Anterior cingulate cortex (tissue), 58 donors: ENCODE measurements at places on chromosomes 2 and 18.

DNA sequence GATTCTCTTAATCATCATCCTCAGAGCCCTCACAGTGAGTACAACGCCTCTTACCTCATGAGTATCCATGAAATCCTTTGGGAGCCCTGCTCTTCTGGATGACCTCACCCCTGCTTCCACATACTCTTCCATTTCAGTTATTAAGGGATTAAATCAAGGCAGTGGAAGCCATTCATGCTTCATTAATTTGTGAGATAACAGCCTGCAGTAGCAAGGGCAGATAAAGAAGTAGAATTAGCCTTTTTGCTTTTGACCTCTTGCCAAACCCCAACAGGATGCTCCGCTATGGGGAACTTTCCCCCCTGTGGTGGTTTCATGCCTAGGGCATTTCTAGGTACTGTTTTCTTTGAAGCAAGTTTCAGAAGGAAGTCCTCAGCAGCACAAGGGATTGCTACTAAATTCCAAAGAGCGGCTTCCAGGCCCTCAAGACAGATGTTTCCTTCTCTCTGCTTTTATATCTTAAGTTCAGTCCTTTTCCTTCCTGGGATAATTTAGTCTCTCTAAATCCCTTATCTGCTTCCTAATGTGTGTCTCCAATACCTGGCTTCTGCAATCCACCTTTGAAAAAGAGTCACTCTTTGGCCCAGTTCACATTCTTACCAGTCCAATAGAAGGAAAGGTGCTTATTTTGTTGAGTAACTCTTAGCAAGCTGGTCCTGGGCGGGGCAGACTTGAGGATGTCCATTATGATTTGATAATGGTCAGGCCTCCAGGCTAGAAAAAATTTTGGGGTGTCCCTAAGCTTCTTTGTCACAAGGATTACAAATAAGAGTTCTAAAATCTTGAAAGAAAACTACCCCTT, 76.9 kb downstream of the MYO1B start:
- DNase-seq: no peak

GRCh38 chr2:67772216-67773170, 290.3 kb downstream of the C1D start:
- DNase-seq: no peak

DNA sequence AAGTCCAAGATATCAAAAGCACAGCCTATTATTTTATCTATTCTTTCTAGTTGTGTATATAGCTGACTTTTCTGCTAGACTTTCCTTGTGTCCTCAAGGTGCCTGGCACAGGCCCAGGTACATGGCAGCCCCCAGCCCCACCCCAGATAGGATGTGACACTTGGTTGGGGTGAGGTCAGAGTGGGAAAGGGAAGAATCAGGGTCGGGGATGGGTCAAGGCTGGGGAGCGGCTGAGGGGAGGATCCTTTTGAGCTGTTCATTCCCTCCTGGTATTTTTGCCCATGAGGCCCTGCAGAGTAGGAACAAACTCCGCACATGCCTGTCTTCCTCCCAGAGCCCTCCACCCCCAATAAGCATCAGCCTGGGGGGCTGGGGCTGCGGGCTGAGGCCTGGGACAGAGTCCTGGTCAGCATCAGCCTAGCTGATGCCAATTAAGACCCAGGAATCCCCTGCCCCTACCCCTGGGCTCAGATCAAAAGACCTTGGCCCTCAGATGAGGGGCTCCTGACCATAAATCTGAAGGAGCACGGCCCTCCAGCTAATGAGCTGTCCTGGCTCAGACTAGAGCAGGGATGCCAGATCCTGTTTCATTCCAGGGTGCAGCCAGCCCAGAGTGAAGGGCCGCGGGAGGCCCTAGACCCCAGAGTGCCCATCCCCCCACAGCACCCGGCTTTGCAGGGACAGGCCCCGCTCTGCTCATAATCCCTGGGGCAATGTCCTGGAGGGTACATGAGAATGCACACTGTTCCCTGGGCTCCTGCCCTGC, 85.3 kb downstream of the SDC1 start:
- DNase-seq: no peak

DNA sequence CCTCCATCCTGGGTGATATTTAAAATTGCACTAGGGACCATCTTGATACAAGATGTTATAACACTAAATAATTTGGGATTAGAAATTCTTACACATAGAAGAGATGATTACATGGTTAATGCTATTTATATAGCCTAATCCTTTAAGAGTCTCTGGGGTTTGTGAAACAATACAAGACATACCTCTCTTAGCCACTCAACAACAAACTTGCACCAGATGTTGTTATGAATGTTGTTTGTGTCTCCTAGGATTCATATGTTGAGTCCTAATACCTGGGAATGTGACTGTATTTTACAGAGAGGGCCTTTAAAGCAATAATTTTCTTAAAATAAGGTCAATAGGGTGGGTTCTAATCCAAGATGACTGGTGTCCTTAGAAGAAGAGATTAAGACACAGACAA, 678.3 kb downstream of the NYAP2 start:
- DNase-seq: no peak

DNA sequence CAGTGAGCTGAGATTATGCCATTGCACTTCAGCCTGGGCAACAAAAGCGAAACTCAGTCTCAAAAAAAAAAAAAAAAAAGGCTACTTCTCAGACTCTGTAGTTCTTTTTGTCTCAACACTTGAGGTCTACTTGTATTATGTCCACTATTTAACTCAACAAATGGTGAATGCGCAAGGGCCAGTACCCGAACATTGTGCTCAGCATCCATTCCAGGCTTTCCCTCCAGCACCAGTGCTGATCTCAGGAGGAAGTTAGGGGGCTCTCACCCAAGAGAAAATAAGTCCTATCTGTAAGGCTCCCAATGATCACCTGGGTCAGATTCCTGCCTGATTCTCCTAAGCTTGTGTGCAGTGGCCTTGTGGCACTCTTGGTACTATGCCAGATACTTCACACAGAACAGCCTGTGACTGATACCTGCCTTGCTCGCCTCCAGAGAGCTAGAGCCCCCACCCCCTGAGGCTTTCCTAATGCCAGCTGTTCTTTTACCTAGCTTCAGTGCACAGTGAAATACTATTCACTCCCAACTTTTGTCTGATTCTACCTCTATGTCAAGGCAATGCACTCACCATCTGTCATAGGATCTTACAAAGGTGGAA, 74.9 kb downstream of the INO80D start:
- DNase-seq: no peak

GRCh38 chr2:219416938-219417337, 1.2 kb upstream of the DES start:
- DNase-seq: no peak

GRCh38 chr2:72993933-72994280, 76.6 kb downstream of the EMX1 start:
- DNase-seq: no peak

DNA sequence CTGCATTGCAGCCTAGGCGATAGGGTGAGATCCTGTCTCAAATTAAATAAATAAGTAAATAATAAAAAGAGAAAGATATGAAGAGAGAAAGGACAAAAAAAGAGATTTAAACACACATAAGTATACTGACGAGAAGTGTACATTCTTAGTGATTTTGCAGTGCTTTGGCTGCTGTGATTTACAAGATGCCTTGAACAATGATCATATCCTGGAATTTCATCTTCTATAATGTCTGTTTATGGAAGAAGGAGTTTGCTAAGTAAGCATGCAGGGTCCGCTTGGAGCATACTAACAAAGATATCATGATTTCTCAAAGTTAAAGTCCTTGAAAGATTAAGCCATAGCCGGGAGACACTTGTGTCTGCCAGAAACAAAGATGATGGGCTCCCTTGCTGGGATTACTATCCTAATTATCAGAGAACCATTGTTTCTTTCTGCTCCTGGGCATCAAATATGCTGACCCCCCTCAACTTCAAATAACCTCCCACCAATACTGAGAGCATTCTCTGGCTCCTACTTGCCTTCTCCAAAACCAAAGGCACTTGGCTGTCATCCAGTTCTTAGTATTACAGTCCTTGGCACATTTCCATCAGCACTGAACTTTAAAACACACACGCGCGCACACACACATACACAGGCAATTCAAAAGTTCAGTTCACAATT, 47.5 kb upstream of the STAM2 start:
- DNase-seq: no peak

- DNase-seq: no peak
Measured at GRCh38 chr2:8806885-8807704, 30.3 kb downstream of the KIDINS220 start.

- DNase-seq: no peak
Measured at GRCh38 chr2:74597410-74597809, 42.9 kb downstream of the DOK1 start.

GRCh38 chr2:105896765-105897163, 152.1 kb downstream of the NCK2 start:
- no peak for DNase-seq

GRCh38 chr2:197998702-197999101, 194.3 kb downstream of the PLCL1 start:
- no peak for DNase-seq

GRCh38 chr18:10015941-10016819, 102.4 kb downstream of the VAPA start:
- DNase-seq: no peak

DNA sequence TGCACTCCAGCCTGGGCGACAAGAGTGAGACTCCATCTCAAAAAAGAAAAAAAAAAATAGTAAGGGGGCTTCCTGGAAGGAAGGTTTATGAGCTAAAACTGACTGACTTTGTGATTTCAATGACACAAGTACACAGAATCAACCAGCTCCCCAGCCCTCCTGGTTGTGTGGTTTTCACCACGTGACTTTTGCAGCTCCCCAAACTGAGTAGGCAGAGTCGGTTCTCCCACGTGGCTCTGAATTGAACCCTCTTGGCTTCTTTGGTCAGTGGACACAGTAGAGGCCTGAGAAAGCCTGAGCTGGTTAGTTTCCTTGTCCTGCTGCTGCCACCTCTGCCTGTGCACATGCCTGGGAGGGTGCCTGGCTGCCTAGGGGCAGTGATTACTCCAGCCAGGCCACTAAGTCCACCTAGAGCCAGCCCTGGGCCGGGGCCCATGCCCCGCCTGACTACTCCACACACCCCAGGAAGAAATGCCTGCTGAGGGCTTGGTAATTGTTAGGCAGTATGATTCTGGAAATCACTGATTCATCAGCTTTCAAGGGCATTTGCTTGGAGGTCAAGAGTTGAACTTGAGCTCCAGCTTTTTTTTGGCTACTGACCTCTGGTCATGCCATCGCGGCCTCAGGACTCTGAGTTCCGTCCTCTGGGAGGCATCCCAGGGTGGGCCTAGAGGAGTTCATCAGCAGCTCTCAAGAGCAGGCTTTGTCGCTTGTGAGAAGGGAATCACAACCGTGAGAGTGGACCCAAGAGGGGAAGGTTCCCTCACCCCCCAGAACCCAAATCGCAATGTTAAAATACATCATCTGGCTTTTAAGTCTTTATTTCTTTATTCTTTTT, 431.9 kb upstream of the HS6ST1 start:
- DNase-seq: no peak
